Glomerular endothelial cell (primary cell): ENCODE measurements at places on chromosomes 11 and 22. TPM values are rescaled to one million over a fixed set of nuclear protein-coding genes. Genes with fewer than 3 reads are reported as not detected.

NLRP14 gene
- total RNA-seq, result 0.10 TPM in 1 of 2 replicates, not detected in the other

GPR152 gene
- not detected in 2 replicates for total RNA-seq

SMTNL1 gene
- total RNA-seq, result not detected in 2 replicates

DTX4 gene
- 1.2 and 1.8 TPM in 2 replicates for total RNA-seq

RASSF10 gene
- 0.23 and 0.34 TPM in 2 replicates for total RNA-seq

EIF4ENIF1 gene
- 11.3 and 32.0 TPM in 2 replicates for total RNA-seq

OR8G1 gene
- total RNA-seq, result not detected in 2 replicates

MS4A15 gene
- not detected in 2 replicates for total RNA-seq

ELF5 gene
- total RNA-seq, result not detected in 2 replicates

FAT3 gene
- 0.97 and 3.3 TPM in 2 replicates for total RNA-seq

TMEM86A gene
- total RNA-seq, result 2.3 and 2.9 TPM in 2 replicates

INSC gene
- total RNA-seq, result 0.18 TPM in 1 of 2 replicates, not detected in the other

NOL12 gene
- 20.9 and 25.8 TPM in 2 replicates for total RNA-seq

GLYAT gene
- not detected in 2 replicates for total RNA-seq

CCT8L2 gene
- total RNA-seq, result not detected in 2 replicates

SPINDOC gene
- total RNA-seq, result 33.3 and 41.6 TPM in 2 replicates
